ENCODE measurements at places on chromosomes 6 and 20.

GRCh38 chr20:45279992-45280391, 25.6 kb upstream of the SLPI start:
- no peak for DNase-seq

DNA sequence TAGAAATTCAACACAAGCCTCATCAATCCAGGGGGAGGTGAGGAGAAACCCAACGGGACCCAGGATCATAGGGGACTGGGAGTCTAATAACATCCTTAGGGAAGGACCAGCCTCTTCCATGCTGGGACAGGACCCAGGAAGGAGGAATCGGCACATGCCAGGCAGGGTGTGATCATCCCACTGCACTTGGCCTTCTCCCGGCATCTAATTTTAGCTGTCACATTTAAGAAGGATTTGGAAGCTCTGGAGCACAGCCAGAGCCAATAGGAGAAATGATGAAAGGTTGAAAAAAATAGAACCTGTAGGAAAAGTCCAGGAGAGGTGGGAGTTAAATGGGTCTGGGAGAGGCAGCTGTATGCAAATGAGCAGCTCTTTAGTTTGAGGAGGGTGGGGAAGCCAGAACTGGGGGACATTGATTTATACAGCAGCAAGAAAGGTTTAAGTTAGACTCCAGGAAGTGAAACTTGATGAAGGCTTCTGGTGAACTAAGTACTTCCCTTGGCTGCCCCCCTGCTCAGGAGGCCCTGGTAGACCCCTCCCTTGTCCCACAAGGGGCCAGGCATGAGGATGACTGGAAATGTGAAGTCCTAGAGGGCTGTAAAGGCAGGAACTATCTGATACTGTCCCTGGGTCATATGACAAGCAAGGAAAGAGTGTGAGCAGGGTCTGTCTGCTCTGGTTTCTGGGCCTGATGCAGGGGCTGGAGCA, 260.3 kb downstream of the LRFN2 start:
- no peak for DNase-seq

DNA sequence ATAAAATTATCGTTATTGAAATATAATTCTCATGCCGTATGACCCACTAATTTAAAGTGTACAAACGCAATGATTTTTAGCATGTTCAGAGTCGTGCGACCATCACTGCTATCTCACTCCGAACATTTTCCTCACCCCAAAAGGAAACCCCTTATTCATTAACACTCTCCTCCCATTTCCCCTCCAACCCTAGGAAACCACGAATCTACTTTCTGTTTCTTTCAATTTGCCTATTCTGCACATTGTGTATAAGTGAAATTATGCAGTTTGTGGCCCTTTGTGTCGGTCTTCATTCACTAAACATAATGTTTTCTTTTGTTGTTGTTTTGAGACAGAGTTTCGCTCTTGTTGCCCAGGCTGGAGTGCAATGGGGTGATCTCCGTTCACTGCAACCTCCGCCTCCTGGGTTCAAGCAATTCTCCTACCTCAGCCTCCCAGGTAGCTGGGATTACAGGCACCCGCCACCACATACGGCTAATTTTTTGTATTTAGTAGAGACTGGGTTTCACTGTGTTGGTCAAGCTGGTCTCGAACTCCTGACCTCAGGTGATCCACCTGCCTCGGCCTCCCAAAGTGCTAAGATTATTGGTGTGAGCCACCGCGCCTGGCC, 99.7 kb upstream of the ZNF217 start:
- DNase-seq, result no peak

GRCh38 chr20:46994341-46994740, 99.7 kb downstream of the EYA2 start:
- DNase-seq, result no peak

DNA sequence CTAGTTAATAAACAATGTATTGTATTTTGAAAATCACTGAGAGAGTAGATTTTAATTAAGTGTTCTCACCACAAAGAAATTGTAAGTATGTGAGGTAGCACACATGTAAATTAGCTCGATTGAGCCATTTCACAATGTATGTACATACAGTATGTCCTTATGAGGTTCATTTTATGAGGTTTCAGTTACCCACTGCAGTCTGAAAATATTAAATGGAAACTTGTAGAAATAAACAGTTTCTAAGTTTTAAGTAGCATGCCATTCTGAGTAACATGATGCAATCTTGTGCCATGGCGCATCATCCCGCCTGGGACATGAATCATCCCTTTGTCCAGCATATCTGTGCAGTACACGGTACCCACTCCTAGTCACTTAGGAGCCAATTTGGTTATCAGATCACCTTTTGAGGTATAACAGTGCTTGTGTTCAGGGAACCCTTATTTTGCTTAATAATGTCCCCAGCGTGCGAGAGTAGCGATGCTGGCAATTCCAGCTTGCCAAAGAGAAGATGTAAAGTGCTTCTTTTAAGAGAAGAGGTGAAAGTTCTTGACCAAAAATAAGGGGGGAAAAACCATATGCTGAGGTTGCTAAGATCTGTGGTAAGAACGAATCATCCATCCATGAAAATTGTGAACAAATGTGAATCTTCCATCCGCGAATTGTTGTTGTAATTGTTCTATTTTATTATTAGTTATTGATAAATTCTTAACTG, 64.7 kb downstream of the KCNS1 start:
- peak; percentile 68 for DNase-seq

GRCh38 chr20:1867495-1868260, 27.5 kb upstream of the SIRPA start:
- DNase-seq, result no peak

GRCh38 chr20:5642155-5642981, 107.8 kb upstream of the SHLD1 start:
- no peak for DNase-seq

- no peak for DNase-seq
Observed at GRCh38 chr6:114793428-114793827, 450.6 kb upstream of the HS3ST5 start.

DNA sequence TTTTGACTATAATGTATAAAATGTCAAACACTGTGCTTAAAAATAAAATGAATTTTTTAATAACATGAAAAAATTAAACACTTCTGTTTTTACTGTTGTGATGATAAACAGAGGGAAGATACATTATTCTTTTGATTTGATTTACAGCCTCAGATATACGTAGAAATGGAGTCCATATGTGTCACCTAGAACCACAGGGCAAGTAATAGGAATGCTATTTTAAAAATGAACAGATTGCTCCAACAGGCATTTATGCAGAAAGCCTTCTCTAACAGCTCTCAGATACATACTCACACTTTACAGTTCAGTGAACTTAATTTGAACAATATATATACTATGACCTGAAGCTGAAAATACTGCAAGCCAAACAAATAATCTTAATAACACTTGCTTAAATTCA, 1551.0 kb downstream of the GRIK2 start:
- peak; percentile 20 for DNase-seq

DNA sequence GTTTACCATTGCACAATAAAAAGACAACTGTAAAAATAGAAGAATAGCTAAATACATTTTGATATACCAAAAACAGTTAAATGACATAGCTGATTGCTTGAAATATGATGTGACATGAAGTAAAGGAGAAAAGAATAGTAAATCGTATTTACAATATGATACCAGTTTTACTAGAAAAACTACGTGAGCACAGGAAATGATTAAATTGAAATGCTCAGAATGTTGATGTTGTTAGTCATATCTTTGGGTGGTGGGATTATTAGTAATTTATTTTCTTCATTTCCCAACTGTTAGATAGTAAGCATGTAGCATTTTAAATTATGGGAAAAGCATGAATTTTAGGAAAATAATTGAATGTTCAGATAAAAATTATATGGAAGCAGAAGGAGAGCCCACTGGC, 268.3 kb upstream of the TAB2 start:
- DNase-seq, result peak; percentile 45

- no peak for DNase-seq
Observed at GRCh38 chr6:85594197-85594930, 706 bp upstream of the SNX14 start.

GRCh38 chr6:149484733-149485700, at the start of gene ZC3H12D:
ZC3H12D (minus strand) TSS chr6:149485014; CDS start chr6:149474543, 10,471 bp downstream.
- peak; percentile 56 for DNase-seq

- DNase-seq, result peak; percentile 80
Observed at GRCh38 chr20:51661609-51662178, 106.5 kb downstream of the ATP9A start.

GRCh38 chr6:158686791-158687381, 37.0 kb downstream of the SYTL3 start:
- DNase-seq, result no peak

GRCh38 chr6:170135461-170135820, 155.4 kb downstream of the DLL1 start:
- no peak for DNase-seq

- DNase-seq, result peak; percentile 22
Observed at GRCh38 chr6:131182991-131183425, 47.7 kb downstream of the AKAP7 start.

GRCh38 chr6:29490055-29490454, 2.3 kb upstream of the MAS1L start:
- no peak for DNase-seq

- DNase-seq, result no peak
Observed at GRCh38 chr6:146574211-146574610, 24.6 kb upstream of the ADGB start.

DNA sequence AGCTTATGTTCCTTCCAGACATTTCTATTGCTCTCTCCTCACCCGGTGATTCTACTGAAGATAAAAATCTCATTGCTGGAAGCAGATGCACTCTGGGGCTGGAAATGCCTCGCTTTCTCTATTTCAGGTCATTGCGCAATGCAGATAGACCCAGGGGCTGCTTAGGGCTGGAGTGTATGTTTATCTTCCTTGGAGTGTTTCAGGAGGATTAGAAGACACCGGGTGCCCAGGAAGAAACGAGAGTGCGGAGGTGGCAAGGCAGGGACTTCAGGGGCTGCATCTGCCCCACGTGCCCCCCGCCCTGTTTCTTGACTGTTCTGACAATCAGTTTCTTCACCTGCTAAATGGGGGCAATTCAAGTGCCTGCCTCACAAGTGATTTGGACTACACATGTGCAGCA, 45.6 kb upstream of the IYD start:
- DNase-seq, result no peak

GRCh38 chr6:49890988-49891387, 24.7 kb upstream of the CRISP1 start:
- no peak for DNase-seq

GRCh38 chr6:141024526-141024925, 1108.2 kb upstream of the GJE1 start:
- DNase-seq, result peak; percentile 5

- DNase-seq, result no peak
Observed at GRCh38 chr6:90214461-90214860, 82.2 kb downstream of the BACH2 start.

DNA sequence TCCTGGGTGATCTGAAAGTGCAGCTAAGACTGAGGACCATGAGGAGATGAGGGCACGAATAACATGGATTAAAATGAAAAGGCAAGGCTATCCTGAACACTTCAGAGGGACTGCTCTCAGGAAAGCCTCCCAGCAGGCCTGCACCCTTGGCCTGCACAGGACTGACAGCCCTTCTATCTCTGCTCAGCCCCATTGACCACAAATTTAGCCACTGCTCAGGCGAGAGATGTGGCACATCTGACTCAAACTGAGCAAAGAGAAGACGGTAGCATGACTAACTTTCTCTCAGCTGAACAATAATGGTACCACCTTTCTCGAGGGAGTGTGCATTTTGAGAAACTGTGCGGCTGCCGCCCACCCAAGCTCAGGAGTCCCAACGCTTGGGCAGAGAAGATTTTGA, 257.5 kb downstream of the ADGB start:
- DNase-seq, result no peak

DNA sequence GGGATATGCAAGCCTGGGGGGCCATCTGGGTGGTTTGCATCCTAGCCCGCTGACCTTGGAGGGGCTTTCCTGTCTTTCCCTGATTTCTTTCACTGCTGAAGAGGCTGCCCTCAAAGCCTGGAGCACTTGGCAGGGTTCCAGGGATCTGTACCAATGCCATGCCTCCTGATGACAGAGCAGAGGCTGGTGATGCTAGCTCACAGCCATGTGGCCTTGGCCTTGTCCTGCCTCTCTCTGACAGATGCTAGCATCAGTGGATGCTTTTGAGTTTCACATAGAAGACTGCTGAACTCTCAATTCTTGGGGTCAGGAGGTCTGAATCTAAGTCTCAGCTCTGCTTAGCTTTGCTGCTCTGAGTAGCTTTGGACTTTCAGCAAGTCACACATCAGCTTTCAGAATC, 21.9 kb upstream of the RREB1 start:
- peak; percentile 18 for DNase-seq

DNA sequence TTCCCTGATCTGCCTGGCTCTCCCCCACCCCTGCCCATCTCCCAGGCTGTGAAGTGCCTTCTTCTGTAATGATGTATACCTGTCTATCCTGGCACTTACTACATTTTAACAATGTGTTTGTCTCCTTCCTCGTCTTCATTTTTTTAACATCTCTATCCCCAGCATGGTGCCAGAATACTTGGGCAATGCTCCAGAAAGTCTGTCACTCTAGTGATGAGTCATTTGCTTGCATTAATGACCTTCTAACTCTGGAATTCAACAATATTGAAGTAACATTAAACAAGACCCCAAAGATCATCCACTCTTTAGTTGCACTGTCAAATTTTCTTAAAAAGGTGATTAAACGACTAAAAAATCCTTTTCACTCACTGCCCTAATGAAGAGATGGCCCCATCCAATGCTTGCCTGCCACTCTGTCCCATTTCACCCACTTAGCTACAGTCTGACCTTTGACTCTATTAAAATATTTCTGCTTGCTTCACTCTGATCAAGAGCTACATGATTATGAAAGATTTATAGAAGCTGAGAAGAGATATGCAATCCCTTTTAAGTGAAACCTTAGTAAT, 7.7 kb upstream of the KLHL31 start:
- DNase-seq, result peak; percentile 85

DNA sequence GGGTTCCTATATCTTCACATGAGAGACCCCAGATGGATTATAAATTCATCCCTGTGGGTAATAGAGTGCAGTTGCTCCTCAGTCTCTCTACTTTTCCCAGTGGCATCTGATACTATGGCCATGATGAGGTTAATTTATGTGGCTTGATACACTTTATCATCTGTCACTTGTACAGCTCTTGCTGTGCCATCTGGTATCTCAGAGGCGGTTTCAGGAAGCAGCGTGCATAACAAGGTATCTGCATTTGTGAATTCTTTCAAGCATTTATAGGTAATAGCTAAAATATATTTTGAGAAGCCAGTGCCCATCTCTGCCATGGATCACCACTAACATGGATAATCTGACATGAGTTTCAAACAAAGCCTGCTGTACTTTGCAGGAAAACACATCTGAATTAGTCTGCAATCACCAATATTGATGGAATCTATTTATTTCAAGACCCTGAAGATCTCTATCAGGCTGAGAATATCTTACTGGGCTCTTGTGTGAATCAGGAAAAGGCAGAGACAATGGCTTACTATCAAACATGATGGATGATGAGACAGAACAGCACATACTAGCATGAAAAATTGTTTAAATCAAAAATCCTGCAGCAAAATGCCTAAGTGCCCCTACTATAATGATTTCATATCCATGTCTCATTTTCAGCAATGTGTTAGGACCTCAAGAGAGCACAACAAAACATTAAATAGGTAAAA, 548.7 kb upstream of the MAP3K7 start:
- DNase-seq, result no peak

All from fibroblast of skin of right quadriceps (primary cell).